Caki2 (cell line): ENCODE measurements at places on chromosomes 11 and 22. TPM values are rescaled to one million over a fixed set of nuclear protein-coding genes. Genes with fewer than 3 reads are reported as not detected.

- DNase-seq, result no peak
Observed at GRCh38 chr11:11668781-11669180, 47.0 kb upstream of the GALNT18 start.

Gene RFPL2
- 0.49 and 2.8 TPM in 2 replicates for total RNA-seq

DNA sequence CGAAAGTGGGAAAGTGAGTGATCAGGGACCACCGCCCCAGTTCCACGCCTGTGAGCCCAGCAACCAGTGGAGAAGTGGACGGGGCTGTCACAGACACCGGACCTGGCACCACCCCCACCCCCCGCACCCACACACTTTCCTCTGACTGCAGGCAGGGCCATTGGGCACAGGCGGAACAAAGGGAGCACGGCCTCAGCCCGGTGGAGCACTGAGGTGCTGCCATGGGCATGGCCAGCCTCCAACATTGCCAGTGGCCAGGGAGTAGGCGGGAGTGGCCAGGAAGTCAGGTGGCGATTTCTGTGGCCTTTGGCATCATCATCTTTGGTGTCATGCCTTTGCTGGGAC, 78.5 kb downstream of the BCR start:
- DNase-seq, result no peak

DNA sequence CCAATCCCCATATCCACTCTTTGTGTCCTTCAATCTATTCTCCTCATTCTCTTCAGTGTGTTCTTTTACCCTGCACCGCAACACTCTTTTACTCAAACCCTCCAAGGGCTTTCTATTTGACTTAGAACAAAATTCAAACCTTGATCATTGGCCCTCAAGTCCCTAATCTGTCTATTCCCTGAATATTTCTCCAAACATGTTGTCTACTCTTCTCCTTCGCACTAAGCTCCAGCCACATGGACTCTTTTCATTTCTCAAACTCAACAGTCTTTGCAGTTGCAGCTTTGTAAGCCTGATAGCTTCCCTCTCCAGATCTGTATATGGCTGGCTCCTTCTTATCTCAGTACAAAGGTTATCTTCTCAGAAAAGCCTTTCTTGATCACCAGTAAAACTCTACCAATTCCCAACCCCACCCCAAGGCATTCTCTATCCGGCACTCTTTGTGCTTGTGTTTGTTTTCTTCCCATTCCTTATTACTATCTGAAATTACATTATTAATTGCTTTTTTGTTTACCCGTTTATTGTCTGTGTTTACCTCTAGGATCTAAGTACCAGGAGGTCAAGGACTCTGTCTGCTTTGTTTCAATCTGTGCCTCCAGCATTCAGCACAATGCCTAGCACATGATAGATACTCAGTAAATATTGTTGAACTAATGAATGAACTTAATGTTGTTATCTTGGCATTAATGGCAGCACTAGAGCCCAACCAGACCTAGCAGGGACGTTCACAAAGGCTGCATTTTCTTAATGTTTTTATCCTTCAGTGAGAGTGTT, 147.4 kb downstream of the BBOX1 start:
- no peak for DNase-seq

Gene DEPDC5
- 7.3 and 11.0 TPM in 2 replicates for total RNA-seq

- DNase-seq, result no peak
Observed at GRCh38 chr11:6988506-6988905, 31.6 kb downstream of the ZNF214 start.

Gene C22orf15
- not detected in 2 replicates for total RNA-seq

DNA sequence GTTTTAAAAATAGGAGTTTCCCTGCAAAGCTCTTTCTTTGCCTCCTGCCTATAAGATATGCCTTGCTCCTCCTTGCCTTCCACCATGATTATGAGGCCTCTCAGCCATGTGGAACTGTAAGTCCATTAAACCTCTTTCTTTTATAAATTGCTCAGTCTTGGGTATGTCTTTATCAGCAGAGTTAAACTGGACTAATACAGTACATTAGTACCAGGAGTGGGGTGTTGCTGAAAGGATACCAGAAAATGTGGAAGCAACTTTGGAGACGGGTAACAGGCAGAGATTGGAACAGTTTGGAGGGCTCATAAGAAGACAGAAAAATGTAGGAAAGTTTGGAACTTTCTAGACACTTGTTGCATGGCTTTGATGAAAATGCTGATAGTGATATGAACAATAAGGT, 709.9 kb downstream of the LUZP2 start:
- DNase-seq, result no peak

DNA sequence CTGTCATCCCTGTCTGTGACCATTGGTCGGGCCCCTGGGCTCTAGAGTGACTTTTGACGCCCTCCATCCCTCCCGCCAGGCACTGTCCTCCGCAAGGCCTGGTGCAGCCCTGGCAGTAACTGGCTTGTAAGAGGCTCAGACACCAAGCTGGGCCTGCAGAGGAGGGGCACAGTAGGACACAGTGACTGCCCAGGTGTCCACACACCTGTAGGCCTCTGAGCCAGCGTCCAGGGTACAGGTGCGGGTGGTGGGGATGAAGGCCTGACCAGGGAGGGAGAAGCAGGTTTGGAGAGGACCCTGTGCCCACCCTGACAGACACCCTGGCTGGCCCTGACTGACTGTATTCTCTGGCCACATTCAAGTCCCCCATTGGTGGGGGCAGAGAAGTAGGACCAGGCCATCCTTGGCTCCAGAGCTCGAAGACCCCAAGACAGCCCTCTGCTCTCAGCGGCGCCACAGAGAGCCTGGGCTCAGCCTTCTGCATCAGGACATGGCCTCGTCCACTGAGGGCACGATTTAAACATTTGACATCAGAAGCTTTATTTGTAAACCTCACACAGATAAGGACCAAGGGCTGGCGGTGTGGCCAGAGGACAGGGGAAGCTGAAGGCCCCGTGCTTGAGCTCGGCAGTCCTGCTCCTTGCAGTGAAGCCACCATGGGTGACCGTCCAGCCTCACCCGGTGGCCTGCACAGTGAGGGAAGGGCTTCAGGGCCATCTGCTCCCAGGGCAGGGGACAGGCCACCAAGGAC, 31.4 kb downstream of the PPIL2 start:
- no peak for DNase-seq

Gene STT3A
- total RNA-seq, result 34.1 and 52.5 TPM in 2 replicates

DNA sequence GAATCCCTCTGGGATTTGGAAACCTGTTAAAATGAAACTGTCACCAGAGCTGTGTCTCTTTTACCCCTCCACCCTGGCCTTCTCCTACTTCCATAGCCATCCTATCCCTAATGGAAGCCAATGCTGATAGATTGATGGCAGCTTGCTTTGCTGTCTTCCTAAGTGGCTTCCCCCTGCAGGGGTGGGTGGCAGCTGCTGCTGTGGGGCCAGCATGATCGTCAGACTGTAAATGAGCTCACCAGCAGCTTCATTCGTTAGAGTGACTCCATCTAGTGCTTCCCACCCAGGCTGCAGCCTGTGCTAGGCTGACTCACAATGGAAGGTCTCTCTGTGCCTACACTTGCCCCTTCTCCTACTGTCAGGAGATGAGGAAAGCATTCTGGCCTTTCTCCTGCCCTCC, 311.0 kb downstream of the BUD13 start:
- DNase-seq, result no peak

Gene MS4A7
- total RNA-seq, result not detected in 2 replicates

Gene CBLIF
- total RNA-seq, result not detected in 2 replicates

DNA sequence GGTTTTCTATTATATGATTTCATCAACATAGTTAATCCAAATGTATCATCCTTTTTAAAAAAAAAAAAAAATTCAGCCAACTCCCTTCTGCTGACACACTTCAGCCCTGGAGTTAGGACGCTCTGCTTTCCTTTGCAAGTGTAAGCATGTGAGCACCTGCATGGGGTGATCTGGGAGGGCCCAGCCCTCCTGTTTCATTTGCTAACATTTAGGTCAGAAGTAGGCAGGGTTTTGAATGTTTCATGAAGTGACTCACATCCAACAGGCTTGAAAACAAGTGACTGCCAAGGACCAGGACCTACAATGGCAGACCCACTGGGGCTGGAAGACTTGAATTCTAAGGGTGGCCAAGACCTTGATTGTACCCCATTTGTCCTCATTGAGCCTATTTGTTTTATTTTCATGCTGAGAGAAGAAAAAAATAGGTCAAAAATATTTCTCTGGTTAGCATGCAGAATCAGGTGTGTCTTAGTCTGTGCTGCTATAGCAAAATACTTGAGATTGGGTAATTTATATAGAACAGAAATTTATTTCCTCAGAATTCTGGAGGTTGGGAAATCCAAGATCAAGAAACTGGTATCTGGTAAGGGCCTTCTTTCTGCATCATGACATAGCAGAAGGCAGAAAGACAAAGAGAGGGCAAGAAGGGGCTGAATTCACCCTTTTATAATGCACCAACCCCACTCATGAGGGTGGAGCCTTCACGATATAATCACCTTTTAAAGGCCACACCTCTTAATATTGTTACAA, 137.6 kb downstream of the CD44 start:
- peak; percentile 65 for DNase-seq

GRCh38 chr11:133497477-133498140, 34.7 kb downstream of the OPCML start:
- DNase-seq, result no peak

DNA sequence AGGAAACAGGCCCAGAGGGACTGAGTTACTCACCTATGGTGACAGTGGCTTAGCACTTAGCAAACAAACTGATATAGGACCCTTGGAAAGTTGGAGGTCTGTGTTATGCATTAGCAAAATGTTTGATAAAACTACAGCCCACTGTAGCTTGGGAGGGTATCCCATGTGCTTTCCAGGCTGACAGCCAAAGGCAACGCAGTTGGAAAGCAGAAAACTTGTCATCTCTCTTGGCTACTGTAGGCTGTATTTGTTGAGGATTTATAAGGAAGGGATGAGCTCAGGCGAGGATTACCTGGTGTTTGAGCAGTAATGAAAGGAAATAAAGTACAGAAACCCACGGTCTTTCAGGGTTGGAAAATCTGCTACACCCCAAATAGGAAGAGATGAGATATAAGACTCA, 23.8 kb downstream of the SDHAF2 start:
- DNase-seq, result no peak

GRCh38 chr22:17191163-17191784, 28.0 kb downstream of the ADA2 start:
- DNase-seq, result peak; percentile 13

GRCh38 chr22:17890892-17891291, 116.6 kb upstream of the BID start:
- DNase-seq, result no peak

GRCh38 chr11:10438458-10438857, 16.6 kb upstream of the AMPD3 start:
- no peak for DNase-seq

- no peak for DNase-seq
Observed at GRCh38 chr11:61874377-61874809, 17.0 kb downstream of the FADS3 start.

DNA sequence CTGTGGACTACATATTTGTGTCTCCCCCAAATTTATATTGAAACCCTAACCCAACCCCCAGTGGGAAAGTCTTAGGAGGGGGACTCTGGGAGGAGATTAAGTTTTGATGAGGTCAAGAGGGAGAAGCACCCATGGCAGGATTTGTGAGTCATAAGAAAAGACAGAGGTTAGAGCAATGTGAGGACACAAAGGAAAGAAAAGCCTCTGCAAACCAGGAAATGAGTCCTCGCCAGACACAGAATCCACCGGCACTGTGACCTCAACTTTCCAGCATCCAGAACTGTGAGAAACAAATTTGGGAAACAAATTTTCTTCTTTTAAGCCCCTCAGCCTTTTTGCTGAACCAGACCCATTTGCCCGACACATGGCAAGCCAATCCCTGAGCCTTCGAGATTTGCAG, 397.0 kb downstream of the NTM start:
- no peak for DNase-seq

Gene CENPM
- 72.2 and 118 TPM in 2 replicates for total RNA-seq

Gene PICK1
- total RNA-seq, result 11.1 and 30.8 TPM in 2 replicates

Gene GRM5
- total RNA-seq, result 0.06 and 0.20 TPM in 2 replicates

DNA sequence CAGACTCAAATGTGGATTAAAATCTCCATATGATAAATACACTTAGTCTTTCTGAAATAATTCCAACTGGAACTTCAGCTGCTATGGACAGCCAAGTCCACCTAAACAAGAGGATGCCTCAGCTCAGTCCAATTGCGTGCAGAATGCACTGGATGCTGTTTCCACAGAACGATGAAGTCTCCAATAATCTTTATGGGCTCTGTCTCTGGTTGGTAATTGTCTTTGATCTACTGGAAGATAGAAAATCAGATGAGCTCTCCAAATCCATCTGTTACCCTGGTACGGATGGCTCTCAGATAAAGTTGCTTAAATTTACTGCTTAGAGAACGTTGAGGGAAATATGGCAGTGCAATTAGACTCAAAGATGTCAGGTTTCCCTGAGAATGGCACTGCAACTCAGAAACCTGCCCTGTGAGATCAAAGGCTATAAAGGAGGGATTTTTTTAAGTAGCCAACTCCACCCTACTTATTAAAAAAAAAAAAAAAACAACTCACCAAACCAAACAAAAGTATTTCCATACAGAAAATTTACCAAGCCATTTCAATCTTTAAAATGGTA, 859 bp upstream of the BIRC3 start:
- DNase-seq, result no peak

DNA sequence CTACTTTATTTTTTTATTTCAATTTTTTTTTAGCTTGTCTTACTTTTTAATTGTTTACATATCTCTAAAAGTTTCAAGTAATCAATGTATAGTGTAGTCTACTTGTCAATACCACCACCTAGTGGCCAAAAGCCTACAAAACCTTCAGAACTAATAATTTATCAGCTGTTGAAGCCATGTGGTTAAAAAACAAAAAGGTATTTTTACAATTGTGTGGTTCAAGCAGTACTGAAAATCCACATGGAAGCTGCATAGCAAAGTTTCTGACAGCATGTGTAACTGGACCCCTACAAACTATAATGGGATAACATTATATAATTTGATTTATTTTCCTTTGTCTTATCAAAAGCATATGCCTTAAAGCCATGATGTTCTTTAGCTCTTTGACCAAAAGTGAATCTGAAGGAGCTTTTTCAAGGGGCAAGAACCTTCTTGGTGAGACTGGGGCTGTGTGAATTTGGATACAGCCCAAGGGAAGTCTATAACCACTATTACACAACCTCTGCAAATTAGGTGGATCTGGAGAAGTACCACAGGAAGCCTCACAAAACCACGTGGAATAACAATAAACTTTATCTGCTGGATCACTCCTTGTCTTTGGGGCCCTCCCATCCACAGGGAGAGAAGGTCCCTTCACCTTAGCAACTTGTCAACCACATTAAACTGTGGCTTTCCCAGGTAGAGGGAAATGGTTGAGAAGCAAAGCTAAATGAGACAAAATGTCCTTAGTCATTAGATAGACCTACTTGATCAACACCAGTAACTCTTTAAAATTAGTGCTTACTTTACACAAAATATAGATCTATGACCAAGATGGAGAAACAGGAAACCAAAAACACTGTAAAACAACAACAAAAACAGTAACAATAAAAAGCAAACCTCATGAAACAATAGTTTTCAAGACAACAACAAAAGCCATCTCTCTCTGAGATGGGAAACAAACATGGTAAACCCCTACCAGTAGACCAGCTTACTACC, 9.9 kb downstream of the NARS2 start:
- peak; percentile 36 for DNase-seq

Gene ZBED4
- total RNA-seq, result 8.8 and 13.7 TPM in 2 replicates

- DNase-seq, result no peak
Observed at GRCh38 chr11:64762277-64762673, 2.5 kb upstream of the PYGM start.
